ENCODE measurements at places on chromosomes 11 and 22.

DNA sequence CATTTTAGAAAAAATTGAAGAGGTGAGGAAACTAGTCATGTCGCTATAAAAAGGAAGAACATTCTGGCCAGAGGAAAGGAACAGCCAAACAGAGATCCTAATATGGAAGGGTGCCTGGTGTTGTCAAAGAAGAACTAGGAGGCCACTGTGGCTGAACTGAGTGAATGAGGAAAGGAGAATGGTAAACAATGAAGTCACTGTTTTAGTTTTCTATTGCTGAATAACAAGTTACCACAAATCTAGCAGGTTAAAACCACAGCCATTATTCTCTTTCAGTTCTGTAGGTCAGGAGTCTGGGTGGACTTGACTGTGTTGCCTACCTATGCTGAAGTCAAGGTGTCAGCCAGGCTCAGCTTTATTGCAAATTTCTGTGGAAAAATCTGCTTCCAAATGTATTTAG is 549.3 kb upstream of the CCDC90B start:
- no peak for DNase-seq

- no peak for DNase-seq
Measured at GRCh38 chr22:19843107-19843856, 11.4 kb downstream of the GNB1L start.

GRCh38 chr11:104870910-104871309 is 27.4 kb downstream of the CASP12 start:
- no peak for DNase-seq

DNA sequence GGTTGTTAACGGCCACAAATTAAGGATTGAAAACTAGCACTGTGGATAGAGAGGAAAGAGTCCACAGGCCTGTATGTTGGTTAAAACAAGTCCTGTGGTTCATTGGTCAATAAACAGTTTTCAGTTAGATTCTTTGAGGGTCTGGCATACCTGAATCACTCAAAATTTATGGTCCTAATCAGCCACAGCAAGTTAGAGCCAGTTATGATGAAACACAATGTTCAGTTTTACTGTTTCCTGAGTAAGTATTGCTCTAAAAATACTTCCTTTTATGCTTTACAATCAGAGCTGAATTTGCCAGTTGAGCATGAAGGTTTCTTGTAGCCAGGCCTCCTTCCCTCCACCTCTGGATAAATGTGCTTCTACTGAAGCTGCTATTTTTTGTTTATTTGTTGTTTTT is 12.9 kb upstream of the CAT start:
- DNase-seq, result no peak

DNA sequence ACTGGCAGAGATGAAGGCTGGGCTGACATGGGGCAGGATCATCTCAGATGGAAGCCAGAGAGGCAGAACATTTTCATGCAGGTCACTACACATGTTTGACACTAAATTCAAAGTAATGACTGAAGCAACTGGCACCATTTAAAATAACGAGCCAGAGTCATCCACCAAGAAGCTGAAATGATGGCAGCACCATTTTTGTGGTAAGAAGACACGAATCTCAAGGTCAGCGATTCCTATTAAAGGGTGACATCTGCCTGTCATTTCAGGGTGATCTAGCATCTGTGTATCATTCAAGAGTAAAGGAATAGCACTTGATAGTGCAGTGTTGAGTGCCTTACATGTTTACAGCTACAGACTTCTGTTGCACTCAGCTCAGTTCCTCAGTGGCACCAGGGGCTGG is 113.4 kb upstream of the C11orf87 start:
- no peak for DNase-seq

GRCh38 chr11:85810871-85811611 is at the start of gene SYTL2:
TSS of gene SYTL2 (minus strand) at chr11:85811141. CDS start at chr11:85757725, 53,416 bp downstream.
- peak; percentile 72 for DNase-seq

DNA sequence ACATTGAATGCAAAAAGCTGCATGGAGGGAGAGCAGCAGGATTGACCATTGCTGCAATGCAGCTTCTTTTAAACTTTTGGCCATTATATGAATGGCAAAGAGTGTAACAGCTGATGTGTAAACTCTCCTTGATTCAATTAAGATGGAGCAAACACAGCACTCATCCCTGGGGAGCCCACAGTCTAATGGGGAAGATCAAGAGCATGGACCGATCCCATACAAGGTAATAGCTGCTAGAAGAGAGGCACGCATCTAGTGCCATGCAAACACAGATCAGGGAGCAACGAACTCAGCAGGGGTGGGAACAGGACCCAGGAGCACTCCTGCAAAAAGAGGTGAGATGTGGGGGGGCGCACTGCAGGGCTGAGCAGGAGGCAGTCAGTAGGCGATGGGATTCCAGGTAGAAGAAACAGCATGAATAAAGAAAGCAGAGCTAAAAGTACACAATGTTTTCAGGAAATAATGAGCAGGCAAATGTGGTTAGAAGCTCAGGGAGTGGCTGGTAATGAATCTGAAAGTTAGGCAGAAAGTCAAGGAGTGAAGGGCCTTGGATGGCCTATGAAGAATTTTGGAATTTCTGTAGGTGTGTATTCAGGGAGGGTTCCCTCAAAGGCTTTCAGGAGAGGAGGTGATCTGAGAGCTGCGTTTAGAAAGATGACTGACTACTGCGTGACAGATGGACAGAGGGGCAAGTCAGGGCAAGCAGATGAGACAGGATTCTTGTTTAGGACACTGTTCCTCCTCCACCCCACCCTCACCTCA is 17.2 kb upstream of the BMAL1 start:
- DNase-seq, result no peak

- no peak for DNase-seq
Measured at GRCh38 chr11:31770011-31770700, 41.0 kb downstream of the PAX6 start.

- no peak for DNase-seq
Measured at GRCh38 chr11:22602504-22602903, 23.1 kb downstream of the FANCF start.

DNA sequence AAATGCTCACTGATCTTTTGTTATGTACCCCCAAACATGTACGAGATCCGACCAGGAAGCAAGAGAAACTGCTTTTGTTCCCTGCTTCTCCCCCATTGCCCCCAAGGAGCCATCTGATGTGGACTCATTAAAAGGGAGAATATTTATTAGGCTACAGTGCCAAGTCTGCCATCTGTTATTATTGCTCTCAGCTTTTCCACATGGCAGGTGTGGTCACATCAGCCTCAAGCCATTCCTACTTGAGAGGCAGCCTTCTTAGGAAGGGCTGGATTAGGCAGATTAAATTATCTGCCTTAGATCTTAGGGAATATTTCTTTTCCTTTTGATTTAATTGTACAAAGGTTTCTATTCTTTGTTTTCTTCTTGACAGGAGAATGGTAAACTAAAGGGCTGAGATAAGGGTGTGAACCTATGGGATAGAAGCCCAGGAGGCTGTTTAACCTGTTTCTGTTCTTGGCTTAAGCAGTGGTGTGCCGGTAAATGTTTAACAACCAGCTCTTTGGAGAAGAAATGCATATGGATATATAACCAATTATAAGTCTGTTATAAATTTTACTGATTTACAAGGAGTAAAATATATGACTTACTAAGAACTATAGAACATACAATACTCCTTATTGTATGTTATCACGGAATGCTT is 88.8 kb downstream of the PDHX start:
- no peak for DNase-seq

DNA sequence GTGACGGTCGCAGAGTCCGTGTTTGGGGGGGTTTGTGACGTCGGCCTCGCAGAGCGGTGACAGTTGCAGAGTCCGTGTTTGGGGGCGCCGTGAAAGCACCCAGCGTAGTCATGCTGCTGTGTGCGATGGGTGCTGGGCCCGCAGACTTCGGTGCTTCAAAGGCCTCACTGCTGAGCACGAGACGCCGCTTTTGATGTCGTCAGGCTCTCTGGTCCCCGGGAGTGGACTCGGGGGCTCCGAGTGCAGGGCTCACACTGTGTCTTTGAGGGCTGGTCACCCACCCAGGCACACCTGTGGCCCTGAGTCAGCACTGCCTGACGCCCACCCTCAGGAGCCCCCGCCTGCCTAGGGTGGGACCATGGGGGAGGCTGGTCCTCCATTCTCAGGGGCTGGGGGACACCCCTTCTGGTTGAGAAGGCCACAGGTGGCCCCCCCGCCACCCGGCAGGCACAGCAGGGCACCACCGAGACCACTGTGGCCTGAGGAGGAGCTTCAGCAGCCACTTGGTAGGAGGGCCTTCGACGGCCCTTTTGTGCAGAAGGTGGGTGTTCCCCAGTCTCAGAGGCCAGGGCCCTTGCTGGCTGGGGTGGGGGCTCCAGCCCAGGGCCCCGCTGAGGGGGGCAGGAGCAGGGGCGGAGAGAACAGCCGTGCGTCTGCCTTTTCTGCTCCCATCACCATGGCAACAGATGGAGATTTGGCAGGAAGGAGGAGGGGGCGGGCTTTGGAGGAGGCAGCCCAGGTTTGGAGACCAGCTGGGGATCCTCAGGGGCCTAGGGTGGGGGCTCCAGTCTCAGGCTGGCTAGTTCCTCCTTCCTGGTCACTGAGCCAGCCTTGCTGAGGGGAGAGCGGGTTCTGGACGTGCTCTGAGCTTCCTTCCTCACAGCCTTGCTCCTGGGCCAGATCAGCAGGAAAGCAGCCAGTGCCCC is 20.9 kb downstream of the BRSK2 start:
- no peak for DNase-seq

- DNase-seq, result no peak
Measured at GRCh38 chr11:21026685-21027084, 357.3 kb downstream of the NELL1 start.

DNA sequence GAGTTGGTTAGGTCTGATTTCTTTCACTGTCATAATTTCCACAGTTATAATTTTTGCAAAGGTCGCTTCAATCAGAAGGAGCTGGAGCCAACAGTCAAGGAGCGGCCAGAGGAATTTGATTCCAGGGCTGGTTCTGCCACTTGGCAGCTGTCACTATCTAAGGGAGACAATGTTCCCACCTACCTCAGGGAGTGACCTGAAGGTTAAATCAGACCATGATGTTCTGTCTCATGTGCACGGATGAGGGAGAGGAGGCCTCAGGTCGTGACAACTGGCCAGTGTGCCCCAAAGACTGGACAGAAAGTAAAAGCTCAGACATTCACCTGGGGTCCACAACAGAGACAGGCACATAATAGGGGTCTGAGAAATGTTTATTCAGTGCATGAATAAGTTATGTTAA is 7.6 kb downstream of the MRGPRD start:
- no peak for DNase-seq

- no peak for DNase-seq
Measured at GRCh38 chr11:120563703-120564572, 52.4 kb downstream of the GRIK4 start.

- no peak for DNase-seq
Measured at GRCh38 chr11:66934950-66935779, 23.0 kb downstream of the PC start.

GRCh38 chr11:62505440-62506091 is 41.0 kb downstream of the AHNAK start:
- no peak for DNase-seq

DNA sequence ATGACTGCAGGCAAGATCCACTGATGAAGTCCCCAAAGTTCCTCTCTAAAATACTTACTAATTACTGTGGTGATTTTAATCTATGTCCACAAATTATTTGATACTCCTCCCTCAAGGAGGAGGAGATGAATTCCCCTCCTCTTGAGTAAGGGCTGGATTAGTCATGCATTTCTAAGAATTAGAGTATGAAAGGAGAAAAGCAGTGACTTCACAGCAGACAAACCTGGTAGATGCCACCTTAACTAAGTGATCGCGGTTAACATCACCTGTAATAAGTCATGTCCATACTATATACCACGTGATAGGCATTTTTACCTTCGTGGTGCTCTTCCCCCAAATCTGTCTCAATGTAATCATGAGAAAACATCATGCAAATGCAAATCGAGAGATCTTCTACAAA is 52.0 kb upstream of the TSPAN18 start:
- no peak for DNase-seq

- DNase-seq, result no peak
Measured at GRCh38 chr11:38718049-38718448, 2120.0 kb upstream of the RAG2 start.

- no peak for DNase-seq
Measured at GRCh38 chr11:129018991-129019390, 76.3 kb upstream of the TP53AIP1 start.

- no peak for DNase-seq
Measured at GRCh38 chr11:90774727-90775566, 552.1 kb upstream of the CHORDC1 start.

DNA sequence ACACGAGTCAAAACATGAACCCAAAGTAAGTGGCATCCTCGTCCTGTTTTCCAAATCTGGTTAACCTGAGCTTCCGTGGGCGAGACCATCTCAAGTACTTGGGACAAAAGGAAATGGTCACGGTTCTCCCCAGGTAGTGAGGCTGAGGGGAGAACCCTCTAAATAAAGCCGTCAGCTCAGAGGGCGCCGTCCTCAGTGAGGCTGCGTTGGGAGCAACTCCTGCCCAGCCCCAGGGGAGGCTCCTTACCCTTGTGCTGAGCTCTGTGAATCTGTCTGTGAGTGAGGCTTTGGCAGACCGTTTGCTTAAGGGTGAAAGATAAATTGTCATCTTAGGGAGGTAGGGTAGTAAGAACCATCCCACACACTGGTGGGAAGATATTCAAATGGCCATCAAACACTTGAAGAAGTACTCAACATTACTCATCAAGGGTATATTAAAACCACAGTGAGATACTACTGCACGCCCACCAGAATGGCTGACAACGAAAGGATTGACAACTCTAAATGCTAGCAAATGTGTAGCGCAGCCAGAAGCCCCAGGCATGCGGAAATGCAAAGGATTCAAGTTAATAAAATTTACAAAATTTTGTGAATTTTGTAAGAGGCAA is 321.0 kb downstream of the TBC1D22A start:
- DNase-seq, result no peak

- DNase-seq, result no peak
Measured at GRCh38 chr11:57781529-57781943, 19.9 kb downstream of the CTNND1 start.

DNA sequence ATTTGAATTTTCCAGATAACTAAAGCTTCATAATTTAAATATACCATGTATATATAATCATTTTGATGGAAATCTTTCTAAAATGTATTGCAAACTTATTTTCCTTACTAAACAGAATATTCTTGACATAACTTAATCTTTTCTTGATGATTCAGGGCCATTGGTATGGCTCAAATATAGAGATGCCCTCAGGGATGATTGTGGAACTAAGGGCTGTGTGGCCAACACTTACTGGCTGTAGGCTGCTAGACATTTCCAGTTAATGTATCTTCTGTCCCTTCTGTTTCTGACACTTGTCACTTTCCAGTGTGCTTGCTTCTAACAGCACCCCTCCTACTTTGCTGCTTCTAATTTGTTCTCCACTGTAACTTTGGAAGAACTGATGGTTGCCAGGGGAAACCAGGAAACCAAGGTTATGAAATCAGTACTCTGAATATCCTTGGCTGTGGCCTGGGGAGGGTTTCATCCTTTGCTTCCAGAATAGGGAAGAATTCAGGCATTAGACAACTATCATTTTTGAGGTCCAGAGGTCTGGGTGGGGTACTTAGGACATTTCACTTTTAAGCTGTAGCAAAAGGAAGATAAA is 697.2 kb downstream of the ETS1 start:
- no peak for DNase-seq

- DNase-seq, result no peak
Measured at GRCh38 chr11:94060401-94060800, 39.2 kb downstream of the HEPHL1 start.
